Activated T-helper 1 cell treated with anti-CD3 and anti-CD28 coated beads, Interleukin-2, amount 50 U/mL, for 16 hours (primary cell): ENCODE measurements at places on chromosomes 12 and 14.

GRCh38 chr14:37438444-37438843, 156.6 kb downstream of the FOXA1 start:
- no peak for DNase-seq

DNA sequence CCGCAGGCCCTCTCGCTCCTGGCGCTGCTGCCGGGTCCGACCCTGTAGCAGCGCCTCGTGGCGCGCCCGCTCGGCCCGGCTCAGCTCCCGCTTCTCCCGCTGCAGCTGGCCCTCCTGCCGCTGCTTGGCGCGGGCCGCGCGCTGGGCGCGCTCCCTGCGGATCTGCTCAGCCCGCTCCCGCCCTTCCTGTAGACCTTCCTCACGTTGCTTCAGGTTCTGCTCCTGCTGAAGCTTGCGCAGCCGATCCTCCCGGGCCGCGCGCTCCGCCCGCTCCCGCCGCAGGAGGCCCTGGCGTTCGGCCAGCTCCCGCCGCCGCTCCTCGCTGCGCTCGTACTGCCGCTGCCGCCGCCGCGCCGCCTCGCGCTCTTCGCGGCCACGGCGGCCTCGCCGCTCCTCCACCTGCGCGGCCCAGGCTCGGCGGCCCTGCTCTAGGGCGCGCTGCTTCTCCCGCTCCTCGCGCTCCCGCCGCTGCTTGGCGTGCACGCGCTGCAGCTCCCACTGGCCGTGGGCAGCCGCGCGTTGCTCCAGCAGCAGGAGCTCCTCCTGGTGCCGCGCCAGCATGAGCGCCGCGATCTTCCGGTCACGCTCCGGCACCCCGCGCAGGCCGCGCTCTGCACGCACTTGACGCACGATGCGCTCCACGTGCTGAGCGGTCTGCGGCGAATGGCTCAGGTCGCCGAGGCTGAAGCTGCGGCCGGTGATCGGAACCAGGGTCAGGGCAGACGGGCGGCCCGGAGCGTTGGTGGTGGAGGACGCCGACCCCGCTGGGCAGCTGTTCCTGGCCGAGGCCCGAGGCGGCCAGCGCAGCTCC, 2.4 kb downstream of the CCDC177 start:
- no peak for DNase-seq

- no peak for DNase-seq
Measured at GRCh38 chr12:114955414-114956014, 271.5 kb upstream of the TBX3 start.

GRCh38 chr12:130526813-130527212, 189.1 kb downstream of the PIWIL1 start:
- DNase-seq, result no peak

- DNase-seq, result no peak
Measured at GRCh38 chr14:41349289-41349910, 257.3 kb upstream of the LRFN5 start.
